NCI-H774 (cell line): ENCODE measurements at places on chromosomes 1 and 21.

- DNase-seq = peak; percentile 64
These were observed 14.1 kb downstream of the AZIN2 start for GRCh38 chr1:33094971-33095604.

GRCh38 chr21:18468790-18469189 is 65.2 kb upstream of the TMPRSS15 start:
- no peak for DNase-seq

GRCh38 chr1:201633811-201634210 is 94.9 kb downstream of the NAV1 start:
- no peak for DNase-seq

DNA sequence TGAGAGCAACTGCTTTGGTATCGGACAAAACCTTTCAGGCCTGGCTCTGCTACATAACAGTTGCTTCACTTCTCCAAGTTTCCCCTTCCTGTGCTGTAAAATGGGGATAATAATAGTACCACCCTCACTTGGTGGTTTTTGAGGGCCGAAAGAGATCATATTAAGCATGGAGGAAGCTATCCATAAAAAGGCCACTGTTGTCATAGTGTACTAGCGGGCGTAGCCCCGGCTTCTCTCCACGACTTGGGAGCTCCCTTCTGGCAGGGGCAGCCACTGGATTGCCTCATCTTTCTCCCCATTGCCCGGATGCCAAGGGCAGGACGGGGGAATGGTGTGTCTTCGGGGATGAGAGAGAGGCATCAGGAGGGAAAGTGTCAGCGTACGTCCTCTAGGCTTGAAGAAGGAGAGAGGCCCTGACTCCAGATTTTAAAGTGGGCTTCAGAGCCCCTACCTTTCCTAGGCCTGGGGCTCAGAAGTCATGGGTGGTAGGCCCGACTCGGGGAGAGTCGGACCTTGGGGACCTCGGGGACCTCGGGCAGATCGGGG is 548 bp upstream of the MFSD2A start:
- DNase-seq = no peak

- no peak for DNase-seq
These were observed 290.4 kb upstream of the PLXNA2 start for GRCh38 chr1:208534599-208534897.

DNA sequence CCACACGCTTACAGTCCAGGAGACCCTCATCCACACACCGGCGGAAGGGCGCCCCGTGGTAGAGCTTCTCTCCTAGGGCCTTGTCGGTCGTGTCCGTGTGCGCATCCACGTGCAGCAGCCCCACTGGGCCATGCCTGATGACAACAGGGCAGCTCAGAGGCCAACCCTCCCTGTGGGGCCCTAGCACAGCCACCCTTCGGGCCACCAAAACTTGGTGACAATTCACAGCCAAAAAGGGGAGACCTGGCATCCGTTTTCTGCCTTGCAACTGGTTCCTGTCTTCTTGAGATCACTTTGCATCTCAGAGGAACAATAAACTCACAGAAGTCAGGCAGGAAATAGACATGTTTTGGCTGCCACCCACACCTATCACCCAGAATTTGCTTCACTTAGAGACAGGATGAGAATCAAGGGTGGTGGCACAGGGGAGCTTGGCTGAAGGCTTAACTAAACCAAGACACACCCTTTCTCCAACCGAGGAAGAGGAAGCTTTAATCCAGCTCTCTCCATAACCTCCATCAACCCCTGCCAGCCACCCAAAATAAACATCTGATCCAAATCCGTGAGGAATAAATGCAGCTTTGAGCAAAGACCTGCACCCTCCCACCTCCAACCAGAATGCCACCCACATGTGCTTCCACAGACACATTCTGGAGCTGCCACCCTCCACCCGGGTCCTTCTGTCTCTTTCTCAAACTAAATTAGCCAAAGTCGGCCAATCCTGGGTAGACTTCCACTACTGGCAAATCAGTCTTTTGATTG is 5.7 kb downstream of the AGMAT start:
- DNase-seq = no peak
